ENCODE measurements at places on chromosomes 6 and 20. TPM values are rescaled to one million over a fixed set of nuclear protein-coding genes. Genes with fewer than 3 reads are reported as not detected.
A peak's percentile ranks its signal among the peaks of the same experiment; 100 is the strongest.

DNA sequence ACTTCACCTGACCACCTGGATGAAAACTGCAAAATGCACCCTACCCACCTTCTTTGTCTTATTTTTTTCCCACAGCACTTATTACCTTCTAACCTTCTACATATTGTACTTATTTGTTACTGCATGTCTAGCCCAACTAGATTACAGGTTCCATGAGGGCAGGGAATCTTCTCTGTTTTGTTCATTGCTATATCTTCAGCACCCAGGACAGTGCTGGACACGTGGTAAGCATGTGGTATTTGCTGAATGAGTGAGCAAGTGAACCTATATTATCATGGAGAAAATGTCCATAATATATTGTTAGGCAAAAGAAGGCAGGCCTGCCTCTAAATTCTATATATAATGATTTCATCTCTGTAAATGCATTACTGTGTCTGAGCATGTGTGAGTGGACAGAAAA is 107.0 kb downstream of the TRERF1 start:
- DNase-seq = peak; percentile 61

GRCh38 chr6:157561414-157561790 is 180.4 kb downstream of the ZDHHC14 start:
- DNase-seq = no peak

DNA sequence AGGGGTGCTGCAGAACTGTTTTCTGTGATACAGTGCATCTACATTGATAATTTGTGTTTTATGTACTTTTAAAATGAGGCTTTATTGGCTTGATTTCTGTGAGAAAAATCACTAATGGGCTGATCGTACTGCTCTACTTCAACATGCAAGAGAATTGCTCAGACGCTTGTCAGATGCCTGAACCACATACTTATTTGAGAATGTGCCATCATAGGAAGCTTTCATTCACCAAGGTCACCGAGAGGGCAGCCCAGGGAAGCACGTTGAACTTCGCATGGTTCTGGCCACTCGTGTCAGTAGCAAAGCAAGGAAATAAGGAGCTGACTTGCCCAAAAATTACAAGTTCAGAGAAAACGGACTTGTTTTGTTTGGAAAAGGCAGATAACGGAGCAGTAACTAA is 168.5 kb upstream of the AKAP12 start:
- no peak for DNase-seq

- DNase-seq = no peak
These were observed 29.6 kb downstream of the NTSR1 start for GRCh38 chr20:62738025-62738881.

GRCh38 chr20:4885877-4886276 is 115.4 kb downstream of the SLC23A2 start:
- no peak for DNase-seq

- no peak for DNase-seq
These were observed 71.8 kb upstream of the PHIP start for GRCh38 chr6:79149884-79150283.

GRCh38 chr20:9758752-9759151 is 80.1 kb downstream of the PAK5 start:
- DNase-seq = no peak

GRCh38 chr20:13883425-13883824 is 98.6 kb downstream of the NDUFAF5 start:
- no peak for DNase-seq

DNA sequence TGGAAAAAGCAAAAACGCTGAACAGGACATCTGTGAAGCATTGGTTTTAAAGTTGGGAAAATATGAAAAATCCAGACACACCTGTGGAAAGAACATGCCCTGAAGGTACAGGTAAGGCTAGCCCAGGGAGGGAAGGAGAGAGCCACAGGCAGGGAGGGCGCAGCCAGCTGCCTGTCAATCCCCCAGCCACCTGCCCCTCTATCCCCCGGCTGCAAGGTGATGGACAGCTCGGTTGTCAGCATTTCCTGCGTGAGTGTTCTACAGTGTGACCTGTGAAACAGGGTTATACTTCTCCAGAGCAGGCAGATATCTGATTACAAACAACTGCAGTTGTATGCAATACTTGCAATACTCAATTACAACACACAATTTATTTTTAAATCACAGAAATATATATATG is 358.1 kb downstream of the SMOC2 start:
- DNase-seq = no peak

DNA sequence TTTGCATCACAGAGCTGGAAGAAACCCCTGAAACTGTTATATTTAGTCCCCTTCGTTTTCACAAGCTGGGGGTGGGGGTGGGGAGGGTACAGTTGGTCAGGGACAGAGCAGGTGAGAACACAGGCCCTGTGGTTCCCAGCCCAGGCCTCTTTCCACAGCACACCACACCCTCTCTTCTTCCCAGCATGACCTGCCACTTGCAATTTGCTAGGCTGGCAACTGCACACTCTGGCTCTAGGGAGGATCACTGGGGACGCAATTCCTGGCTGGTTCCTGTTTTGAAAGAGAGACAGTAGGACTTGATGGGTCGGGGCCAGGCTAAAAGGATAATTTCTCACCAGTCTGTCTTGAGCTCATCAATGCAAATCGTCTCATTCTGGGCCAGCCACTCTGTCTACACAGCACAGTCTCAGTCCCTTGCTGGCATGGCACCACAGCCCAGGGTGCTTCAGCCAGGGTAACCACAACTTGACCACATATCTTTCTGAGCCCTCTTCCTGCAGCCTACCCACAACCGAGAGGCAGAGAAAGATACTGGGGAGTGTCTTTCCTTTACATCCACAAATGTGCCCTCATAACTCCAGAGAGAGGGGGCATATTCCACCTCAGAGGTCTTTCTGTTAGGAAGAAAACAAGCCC is 41.7 kb upstream of the EMILIN3 start:
- DNase-seq = peak; percentile 70

DNA sequence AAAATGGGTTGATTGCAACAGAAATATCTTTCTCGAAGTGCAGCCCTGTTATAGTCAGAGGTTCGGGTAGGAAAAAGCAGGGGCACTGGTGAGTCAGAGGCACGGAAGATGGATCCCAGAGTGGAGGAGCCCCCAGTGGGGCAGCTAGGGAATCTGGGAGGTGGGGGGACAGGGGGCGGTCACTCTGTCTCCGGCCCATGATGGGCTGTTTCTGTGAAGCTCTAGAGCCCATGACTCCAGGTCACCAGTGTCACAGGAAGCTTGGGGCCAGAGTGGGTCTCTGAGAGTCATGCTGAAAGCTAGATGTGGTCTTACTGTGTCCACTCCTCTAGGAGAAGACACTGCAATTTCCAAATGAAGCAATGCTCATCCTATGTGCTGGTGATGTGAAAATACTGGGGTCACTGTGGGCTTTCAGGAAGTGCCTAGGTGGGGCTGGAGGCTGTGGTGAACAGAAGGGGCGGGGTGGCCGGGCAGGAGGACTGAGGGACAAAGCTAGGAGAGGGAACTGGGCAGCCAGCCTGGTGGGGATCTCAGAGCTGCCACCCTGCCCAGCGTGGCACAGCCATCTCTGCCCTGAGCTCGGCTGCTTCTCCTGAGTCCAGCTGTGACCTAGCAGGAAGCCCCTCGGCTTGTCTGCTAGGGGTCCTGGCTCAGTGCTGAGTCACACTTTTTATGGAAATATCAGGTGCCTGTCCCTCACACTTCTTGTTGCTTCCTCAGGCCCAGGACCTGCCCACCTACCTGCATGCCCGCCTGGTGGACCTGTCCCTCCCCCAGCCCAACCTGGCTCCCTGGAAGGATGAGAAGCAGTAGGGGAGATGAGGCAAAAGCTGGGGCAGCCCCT is 54.2 kb downstream of the IRF4 start:
- DNase-seq = peak; percentile 41

DNA sequence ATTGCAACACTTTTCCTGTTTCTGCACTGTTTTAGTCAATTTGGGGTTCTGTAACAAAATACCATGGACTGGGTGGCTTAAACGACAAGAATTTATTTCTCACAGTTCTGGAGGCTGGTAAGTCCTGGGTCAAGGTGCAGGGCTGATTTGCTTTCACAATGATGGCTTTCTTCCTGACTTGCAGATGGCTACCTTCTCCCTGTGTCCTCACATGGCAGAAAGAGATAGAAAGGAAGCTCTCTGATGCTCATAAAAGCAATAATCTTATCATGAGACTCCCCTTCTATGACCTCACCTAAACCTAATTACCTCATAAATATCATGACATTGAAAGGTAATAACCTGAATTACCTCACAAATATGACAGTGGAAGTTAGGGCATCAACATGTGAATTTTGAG is 511.5 kb upstream of the CITED2 start:
- no peak for DNase-seq

Gene NKX2-4
- total RNA-seq = not detected

Gene MUC21
- not detected for total RNA-seq

Gene FAM83D
- 23.1 TPM for total RNA-seq

Gene AKIRIN2
- total RNA-seq = 64.4 TPM

Gene DNAH8
- 0.15 TPM for total RNA-seq

Gene SEL1L2
- total RNA-seq = not detected

Gene HAO1
- not detected for total RNA-seq

Gene SLC22A3
- not detected for total RNA-seq

Gene GRIK2
- total RNA-seq = not detected
